ENCODE measurements at places on chromosomes 5 and 9.

DNA sequence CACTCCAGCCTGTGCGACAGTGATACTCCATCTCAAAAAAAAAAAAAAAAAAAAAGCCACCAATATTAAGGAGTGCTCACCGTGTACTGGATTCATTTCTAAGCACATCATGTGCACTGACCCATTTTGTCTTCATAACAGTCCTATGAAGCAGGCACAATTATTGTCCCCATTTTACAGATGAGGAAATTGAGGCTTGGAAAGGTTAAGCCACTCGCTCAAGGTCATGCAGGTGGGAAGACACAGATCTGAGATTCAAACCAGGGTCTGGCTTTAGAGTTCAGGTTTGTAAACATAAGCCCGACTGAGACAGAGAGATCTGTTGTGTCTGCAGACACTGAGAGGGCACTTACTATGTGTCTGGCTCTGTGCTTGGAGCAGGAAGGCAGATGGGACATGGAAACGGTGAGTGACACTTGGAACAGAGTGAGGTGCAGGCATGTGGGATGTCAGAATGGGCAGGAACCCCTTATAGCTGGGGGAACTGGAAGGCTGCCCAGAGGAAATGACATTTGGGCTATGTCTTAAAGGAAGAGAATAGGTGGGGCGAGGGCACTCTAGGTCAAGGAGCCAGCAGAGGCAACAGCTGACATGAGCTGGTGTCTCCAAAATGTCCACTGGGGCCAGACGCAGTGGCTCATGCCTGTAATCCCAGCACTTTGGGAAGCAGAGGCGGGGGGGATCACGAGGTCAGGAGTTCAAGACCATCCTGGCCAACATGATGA is 69.9 kb downstream of the STK10 start:
- DNase-seq: no peak

- DNase-seq: no peak
Measured at GRCh38 chr5:89901983-89902382, 507.6 kb downstream of the CETN3 start.

DNA sequence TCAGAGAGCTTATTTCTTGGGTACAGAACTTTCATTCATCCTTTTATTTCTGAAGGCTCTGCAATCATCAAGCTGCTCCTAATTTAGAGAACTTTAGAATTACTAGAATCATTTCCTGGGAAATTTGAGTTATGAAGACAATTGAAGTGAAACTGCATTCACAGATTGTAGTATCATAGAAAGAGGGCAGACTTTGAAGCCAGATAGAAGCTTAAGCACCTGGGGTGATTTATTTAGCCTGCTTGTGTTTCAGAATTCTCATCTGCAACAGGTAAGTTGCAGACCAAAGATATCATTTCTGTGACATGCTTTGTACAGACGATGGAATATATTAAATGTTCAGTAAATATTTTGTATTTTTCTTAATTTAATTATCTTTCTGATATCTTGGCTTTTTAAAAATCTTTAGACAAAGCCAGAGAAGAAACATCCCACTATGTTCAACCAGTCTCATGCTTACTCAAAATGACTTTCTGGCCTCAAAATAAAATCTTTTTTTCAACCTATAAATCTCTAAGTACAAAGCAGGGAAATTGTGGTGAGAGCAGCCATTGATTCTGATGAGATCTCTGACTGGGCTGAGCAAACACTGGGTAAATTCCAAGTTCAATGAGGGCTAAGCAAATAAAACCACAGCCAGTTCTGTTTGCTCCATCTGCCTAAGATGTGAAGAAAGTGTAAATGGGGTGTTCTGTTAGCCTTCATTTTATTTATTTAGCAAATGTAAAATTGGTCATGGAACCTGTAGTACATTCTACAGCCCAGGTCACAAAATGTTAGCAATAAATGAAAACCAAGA is 264.7 kb upstream of the CCNG1 start:
- no peak for DNase-seq

DNA sequence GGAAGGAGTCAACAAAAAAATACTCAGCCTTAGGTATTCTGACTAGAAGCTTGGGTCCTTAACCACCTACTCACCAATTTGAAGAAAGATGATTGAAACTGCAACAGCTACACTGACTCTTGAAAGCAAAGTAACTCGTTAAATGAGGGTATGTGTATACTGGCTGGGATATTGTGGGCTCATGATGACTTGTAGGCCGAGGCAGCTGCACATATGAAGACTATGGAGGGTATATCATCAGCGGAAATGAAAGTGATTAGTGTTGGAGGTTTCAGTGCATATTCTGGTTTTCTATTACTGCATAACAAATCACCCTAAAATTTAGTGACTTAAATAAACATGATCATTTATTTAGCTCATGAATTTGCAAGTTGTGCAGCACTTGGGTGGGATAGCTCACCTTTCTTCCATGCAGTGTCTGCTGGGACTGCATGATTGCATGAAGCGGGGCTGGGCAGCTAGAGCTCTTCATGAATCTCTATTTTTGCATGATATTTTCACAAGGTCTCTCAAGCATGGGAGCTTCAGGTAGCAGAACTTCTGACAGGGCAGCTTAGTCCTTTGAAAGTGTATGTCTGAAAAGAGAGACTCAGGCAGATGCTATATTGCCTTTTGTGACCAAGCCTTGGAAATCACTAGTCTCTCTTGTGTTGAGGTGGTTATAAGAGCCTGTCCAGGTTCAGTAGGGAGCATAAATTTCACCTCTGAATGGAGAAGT is 96.1 kb upstream of the CDKN2B start:
- peak; percentile 20 for DNase-seq

DNA sequence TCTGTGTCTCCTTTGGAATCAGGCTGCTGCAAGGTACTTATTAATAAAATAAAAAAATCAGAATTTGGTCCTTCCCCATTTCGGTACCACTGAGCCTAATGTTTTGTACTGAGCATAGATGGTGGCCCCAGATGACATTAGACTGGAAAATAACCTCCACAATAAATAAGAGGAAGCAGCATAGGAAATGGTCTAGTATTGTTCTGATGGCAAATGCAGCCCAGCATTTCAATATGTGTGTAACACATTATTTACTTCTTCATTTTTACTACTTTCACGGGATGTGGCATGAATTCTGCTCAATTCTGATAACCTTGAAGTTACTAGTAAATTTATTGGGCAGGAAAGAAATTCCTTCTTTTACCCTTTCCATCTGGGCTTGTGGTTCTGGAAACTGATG is 295.6 kb downstream of the ADGRV1 start:
- DNase-seq: no peak

Measured in OCI-LY7 (cell line).